Sigmoid colon (tissue), 7 donors: ENCODE measurements at places on chromosomes 13 and 19. TPM values are rescaled to one million over a fixed set of nuclear protein-coding genes. Genes with fewer than 3 reads are reported as not detected.

Gene ZNF835
- 2.8 TPM for total RNA-seq

Gene SYT5
- 2.9 TPM for total RNA-seq

Gene SEMA6B
- 1.4 TPM for total RNA-seq

Gene CNN1
- total RNA-seq: 2,377 TPM

Gene SUPT5H
- 77.1 TPM for total RNA-seq

Gene PDS5B
- total RNA-seq: 65.0 TPM

Gene SLITRK5
- total RNA-seq: 1.1 TPM

Gene PRR19
- total RNA-seq: not detected

Gene SPRYD7
- total RNA-seq: 9.1 TPM

- DNase-seq: no peak
Measured at GRCh38 chr19:32469795-32470194, 64.2 kb downstream of the DPY19L3 start.

GRCh38 chr13:99045396-99045795, 67.5 kb upstream of the DOCK9 start:
- no peak for DNase-seq

GRCh38 chr19:4889034-4889815, 13.5 kb downstream of the ARRDC5 start:
- DNase-seq: no peak

GRCh38 chr19:39110263-39110967, 15.2 kb upstream of the PAK4 start:
- peak; percentile 74 for DNase-seq

DNA sequence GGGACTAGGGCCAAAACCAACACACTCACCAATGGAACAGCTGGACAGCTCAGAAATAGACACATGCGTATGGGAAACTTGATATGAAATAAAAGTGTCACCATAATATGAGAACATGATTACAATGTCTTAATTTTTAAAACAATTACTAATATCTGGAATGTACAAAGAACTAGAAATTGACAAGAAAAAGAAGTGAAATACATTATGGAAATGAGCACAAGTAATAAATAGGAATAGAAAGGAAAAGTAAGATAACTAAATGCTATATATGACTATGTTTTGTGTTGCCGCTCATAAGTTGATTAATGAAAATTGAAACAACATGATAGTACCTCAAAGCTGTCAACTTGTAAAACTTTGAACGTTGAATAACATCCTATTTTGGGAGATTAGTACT, 801.1 kb downstream of the SLITRK5 start:
- DNase-seq: no peak

DNA sequence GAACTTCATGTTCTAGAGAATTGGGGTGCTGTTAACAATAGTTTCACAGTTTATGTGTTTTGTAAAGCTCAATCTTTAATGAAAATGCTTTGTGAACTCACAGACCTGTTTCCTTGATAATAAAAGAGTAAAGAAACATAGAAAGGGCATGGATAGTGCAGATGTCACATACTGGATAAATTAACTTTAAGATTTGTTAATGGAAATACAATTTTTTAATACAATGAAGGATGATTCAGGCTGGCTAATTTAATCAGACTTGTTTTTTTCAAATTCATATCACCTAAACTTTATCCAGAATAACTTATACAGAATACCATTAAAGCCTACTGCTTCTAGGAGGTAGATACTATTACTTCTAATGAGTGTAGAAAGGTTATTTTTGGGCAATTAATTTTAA, 1033.5 kb upstream of the SLC10A2 start:
- DNase-seq: no peak

GRCh38 chr13:26941345-26942174, 181.0 kb upstream of the GPR12 start:
- no peak for DNase-seq

DNA sequence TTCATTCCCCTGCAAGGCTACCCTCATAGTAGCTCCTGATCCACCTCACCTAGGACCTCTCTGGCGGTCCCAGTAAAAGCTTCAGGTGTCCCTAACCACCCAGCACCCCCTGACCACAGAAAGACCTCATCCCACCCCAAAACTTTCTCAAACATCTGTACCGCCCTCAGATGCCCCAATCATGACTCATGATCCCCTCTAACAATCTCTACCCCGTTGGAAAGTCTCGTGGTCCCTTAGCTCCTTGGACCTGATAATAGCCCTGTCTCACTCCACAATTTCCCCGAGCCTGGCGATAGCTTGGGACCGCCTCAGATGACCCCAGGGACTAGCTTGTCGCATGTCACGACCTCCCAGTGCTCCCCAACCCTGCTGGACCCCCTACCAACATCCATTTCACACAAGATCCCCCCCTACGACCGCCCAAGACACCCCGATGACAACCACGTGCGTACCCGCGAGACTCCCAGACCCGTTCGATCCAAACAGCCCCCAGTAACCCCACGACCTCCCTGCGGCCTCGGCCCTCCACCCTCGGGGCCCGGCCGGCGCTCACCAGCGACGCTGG, 450 bp downstream of the NDUFA11 start:
- no peak for DNase-seq

- DNase-seq: peak; percentile 90
Measured at GRCh38 chr13:46698014-46698413, 98.9 kb downstream of the ESD start.

GRCh38 chr13:42007844-42008243, 40.6 kb upstream of the DGKH start:
- no peak for DNase-seq

DNA sequence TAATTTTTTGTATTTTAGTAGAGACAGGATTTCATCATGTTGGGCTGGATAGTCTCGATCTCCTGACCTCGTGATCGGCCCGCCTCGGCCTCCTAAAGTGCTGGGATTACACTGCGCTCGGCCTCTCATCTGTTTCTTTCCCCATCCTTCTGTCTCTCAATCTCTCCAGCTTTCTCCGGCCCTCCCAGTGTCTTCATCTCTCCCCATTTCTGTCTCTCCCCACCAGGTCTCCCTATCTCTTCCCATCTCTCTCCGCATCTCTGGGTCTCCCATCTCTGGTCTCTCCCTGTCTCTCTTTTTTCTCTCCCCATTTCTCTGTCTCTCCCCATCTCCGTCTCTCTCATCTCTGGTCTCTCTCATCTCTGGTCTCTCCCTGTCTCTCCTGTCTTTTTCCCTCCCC, 12.2 kb upstream of the NFIX start:
- no peak for DNase-seq

DNA sequence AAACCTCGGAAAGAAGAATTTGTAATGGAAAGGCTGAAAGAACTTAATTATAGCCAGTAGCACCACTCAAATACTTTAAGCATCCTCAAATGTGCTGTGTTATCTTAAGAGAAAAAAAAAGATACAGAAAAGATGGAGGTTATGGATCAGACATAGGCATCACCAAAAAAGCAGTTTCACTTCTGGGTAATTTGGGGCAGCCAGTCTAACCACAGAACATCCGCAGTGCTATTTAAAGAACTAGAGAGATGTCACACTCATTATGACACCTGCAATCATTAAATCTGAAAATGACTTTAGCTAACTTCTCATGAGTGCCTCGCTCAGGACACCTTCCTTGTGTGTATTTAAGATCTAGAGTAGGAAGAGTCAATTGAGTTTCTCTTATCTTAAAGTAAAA, 211.8 kb downstream of the RBM26 start:
- DNase-seq: no peak

DNA sequence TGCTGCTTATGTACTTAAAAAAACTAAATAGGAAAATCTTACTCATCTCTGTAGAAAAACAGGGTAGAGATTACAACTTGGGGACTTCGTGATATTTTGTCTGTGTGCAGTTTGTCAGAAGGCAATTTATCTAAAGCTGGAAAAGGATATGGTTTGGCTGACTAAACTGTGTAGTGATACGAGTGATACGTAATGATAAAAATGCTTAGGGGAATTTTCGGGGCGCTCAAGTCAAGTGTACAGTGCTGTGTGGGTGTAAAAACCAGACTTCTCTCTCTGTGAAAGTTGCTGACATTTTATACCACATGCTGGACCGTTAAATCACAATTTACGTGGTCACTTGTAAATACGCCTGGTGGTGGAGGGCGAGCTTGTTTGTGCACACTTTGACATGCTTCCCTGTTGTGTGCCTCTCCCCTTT, 221.7 kb downstream of the KCNRG start:
- no peak for DNase-seq

- no peak for DNase-seq
Measured at GRCh38 chr13:51832471-51833152, 12.4 kb downstream of the TMEM272 start.

- no peak for DNase-seq
Measured at GRCh38 chr13:80173224-80173623, 167.7 kb downstream of the SPRY2 start.

DNA sequence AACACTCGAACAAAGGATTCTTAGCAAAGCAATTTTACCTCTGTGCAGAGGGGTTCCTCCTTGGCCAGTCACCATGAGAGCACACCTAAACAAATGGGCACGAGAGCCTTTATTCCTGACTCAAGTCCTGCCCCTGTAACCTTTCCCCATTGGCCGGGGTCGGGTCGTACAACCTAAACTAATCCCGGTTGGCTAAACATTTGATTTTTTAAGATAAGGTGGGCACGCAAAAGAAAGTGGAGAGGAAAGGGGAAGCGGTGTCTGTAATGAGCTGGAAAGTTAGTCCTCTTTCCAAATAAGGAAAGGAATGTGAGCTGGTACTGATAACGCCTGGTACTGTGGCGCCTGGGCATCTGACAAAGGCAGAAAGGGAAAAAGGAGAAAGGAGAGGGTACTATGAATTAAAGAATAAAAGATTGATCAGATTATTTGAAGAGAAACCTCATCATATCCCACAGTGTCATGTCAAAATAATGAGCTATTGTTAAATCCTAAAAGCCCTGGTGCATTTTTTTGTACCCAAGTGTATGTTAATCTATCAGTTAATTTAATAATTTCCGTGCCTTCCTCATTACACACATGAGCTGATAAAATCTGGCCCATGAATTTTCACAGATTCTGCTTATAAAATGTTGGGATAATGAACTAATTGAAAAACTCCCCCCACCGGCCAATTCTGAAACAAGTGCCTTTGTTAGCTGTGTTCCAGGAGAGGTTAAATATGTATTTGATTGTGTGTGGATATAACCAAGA, 335.7 kb downstream of the RFC3 start:
- no peak for DNase-seq

DNA sequence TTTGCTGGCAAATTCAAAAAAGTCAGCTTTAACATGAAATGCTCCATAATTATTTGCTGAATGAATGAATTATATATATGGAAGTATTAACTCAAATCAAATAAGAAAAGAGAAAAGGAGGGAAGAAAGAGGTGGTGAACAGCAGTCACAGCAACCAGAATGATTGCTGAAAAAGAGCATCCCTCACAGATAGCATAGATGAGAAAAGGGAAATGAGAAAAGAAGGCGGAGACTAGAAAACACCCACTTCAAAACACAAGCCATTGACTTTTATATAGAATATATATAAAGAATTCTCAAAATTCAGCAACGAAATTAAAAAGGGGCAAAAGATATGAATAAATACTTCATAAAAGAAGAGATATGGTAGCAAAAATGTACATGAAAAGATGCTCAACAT, 75.2 kb downstream of the CAB39L start:
- no peak for DNase-seq

DNA sequence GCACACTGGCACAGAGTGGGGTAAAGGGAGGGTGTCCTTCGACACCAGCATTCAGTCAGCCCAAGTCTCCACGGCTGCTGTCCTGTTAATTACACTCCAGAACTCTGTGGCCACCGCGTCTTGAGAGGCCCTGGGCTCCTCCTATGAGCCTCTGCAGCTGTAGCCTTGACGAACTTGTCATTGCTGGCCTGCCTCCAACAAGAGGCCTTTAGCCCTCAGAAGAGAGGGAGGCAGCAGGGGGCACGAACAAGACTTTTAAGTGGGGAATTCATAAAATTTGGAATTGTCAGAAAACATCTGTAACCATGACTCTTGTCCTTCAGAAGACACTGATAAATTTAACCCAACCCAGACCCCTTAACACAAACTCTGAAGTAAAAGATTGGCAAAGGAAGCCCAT, 241.9 kb downstream of the UQCRFS1 start:
- no peak for DNase-seq

DNA sequence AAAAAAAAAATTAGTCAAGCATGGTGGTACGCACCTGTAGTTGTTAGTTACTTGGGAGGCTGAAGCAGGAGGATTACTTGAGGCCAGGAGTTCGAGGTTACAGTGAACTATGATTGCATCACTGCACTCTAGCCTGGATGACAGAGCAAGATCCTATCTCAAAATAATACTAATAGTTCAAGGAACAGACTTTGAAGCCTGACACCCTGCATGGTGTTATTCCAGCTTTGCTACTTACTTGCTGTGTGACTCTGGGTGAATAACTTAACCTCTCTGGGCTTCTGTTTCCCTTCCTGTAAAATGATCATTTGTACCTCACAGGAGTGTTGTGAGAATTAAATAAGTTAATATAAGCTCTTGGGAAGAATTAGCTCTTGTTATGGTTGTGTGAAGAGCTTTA, 3.5 kb upstream of the FOSB start:
- DNase-seq: no peak

DNA sequence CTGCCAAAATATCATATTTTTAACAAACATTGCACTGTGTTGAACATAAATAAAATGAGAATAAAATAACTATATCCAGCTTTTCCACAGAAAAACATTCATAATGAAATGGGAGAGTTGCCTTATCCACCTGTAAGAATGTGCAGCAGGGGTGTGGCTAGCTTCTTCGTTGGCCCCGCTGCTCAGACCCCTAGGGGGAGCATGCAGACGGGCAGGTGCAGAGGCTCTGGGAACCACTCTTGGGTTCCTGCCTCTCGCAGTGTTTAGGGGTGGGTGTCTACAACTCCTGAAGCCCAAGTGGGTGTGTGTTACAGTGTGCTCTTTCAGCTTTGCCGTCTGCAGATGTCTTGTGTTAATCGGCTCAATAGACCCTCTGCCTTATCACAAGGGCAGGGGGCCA, 121.7 kb downstream of the SLITRK5 start:
- no peak for DNase-seq

DNA sequence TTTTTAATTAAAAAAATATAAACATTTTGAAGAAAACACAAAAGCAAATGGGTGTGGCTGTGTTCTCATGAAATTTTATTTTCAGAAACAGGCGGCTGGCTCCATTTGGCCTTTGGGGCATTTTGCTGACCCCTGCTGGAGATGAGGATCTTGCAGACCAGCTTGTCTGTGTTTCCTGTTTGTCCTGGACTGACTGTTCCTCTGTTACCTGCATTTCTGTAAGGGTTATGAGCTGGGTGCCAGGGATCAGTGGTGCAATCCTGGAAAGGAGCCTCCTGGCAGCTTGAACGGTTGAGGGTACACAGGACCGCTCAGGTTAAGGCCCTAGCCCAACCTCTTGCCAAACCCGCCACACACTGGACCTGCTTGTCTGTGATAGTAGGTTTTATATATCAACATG, 49.9 kb downstream of the ZNF787 start:
- DNase-seq: no peak
